Activated T-helper 17 cell treated with anti-CD3 and anti-CD28 coated beads, Interleukin-2, amount 50 U/mL, for 72 hours (primary cell): ENCODE measurements at places on chromosomes 13 and 19.
A peak's percentile ranks its signal among the peaks of the same experiment; 100 is the strongest.

DNA sequence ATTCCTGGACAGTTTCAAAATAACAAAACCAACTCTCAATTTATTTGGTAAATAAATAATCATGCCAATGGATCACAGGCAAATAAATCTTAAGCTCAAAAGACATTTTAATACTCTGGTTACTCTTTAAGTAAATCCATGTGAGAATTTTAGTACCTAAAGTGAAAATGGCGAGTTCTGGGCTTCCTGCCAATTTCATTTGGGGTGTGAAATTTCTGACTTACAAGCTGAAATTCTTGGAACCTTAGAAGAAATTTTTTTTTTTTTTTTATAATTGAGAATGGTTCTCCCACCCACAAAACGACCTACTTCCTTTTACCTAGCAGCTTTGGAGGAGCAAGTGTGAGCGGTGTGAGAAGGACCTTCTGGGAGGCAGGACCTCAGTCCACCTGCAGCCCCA is 354.5 kb upstream of the NBEA start:
- ATAC-seq: no peak

GRCh38 chr19:38386971-38387549 is 774 bp downstream of the GGN start:
- ATAC-seq: no peak

GRCh38 chr13:49497272-49497671 is 1.5 kb downstream of the PHF11 start:
- no peak for ATAC-seq

- ATAC-seq: no peak
Measured at GRCh38 chr19:49149652-49150105, 5.5 kb downstream of the HRC start.

- no peak for ATAC-seq
Measured at GRCh38 chr19:664913-665443, 2.0 kb upstream of the RNF126 start.

DNA sequence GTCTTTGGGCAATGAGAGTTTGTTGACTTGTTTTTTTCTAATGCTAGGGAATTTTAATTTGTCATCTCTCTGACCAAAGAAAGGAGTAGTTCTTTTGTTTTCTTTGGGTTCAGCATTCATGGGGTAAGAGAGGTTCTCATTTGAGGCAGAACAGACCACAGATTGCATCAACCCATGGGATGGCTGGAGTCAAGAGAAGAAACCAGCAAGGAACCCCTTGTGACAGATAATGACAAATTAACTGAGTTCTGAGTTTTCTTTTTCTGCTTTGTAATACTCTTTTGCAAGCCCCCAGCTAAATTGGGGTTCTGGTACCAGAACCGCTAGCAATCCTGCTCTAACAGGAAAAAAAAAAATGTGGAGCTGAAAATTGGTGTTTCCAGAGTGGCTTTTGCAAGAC is 864.1 kb downstream of the DIAPH3 start:
- no peak for ATAC-seq

- ATAC-seq: no peak
Measured at GRCh38 chr13:46235286-46235685, 23.6 kb downstream of the LRRC63 start.

- peak; percentile 57 for ATAC-seq
Measured at GRCh38 chr19:12090807-12091206, 26.3 kb downstream of the ZNF844 start.

GRCh38 chr13:108407495-108407894 is 138.0 kb downstream of the TNFSF13B start:
- ATAC-seq: peak; percentile 79

DNA sequence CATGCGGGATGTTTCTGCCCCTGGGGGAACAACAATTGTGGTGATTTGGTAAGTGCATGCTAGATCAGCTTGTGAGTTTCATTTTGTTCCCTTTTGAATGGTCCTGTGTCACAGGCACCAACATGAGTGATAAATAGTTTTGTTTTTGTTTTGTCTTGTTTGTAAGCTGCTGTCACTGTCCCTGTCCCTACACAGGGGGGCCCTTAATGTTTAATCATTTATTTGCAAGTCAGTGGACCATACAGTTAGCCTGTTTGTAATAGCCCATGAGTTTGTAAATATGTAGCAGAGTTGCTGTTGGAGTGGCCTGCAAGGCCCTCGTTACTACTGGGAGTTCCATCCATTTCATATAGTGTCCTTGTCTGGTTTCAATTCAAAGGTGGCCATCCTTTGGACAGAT is 979.6 kb upstream of the SPRY2 start:
- no peak for ATAC-seq

- peak; percentile 100 for ATAC-seq
Measured at GRCh38 chr13:45055198-45055901, 65.0 kb upstream of the GTF2F2 start.

DNA sequence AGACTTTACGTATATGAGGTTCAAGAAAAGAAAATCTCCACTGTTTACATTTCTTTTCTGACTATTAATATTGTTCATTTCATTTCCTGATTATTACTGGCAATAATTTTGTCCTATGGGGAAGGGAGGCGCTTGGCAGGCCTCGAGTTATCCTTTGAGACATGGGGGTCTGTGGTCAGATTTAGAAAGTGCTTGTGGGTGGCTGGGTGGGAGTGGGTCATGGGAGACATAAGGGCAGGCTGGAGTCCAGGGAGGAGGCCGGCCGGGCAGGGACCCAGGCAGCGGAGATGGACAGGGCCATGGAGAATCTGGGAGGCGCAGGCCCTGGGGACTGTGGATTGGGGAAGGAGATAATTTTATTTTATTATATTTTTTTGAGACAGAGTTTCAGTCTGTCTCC is 40.1 kb downstream of the LTBP4 start:
- ATAC-seq: no peak

GRCh38 chr19:6534451-6535093 is 3.7 kb downstream of the TNFSF9 start:
- ATAC-seq: no peak

DNA sequence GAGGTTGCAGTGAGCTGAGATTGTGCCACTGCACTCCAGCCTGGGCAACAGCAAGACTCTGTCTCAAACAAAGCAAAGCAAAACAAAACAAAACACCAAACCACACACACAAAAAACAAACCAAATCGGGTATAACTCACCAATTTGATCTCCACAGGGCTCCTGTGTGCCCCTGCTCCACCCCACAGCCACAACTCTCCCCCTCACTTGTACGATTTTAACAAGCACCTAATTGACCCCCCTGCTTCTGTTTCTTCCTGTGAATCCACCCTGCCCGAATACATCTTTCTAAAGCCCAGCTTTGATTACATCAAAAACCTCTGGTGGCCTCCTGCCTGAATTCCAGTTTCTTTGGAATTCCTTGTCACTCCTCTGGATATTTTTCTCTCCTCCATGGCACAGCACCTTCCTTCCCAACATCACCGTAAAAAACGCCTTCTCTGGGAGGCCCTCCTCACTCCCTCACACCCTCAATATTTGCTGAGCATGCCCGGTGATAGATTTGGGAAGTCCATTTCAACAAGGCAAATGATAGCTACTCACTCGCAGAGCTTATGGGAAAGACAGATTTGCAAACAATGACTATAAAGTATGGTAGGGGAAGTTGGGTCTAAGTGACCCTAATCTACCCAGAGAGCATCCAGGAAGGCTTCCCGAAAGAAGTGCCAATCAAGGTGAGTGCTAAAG is 11.6 kb upstream of the RANBP3 start:
- ATAC-seq: no peak

DNA sequence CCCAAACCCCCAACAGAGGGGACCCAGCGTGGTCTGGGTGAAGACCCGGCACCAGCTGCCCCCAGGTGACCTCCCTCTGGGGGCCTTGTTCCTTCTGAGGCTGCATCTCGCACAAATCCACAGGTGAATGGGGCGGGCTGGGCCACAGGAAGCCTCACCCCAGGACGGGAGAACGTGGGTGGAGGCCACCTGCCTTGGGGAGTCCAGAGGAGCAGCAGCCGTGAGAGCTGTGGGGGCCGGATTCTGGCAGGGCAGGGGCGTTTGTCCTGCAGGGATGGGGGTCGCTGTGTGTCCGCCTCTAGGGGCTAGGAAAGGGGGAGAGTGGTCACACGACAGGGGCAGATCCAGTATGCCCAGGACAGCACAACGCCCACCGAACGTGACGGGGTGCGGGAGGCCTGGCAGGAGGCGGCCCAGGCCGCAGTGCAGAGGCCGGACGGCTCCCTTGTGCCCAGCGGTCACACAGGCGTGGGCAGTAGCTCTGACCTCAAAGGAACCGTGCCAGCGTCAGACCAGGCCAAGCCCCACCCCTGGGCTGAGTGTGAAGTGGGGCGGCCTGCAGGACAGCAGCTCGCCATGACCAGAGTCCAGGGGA is 6.7 kb downstream of the POLR2E start:
- peak; percentile 22 for ATAC-seq

GRCh38 chr13:91817250-91817649 is 418.8 kb downstream of the GPC5 start:
- ATAC-seq: no peak

DNA sequence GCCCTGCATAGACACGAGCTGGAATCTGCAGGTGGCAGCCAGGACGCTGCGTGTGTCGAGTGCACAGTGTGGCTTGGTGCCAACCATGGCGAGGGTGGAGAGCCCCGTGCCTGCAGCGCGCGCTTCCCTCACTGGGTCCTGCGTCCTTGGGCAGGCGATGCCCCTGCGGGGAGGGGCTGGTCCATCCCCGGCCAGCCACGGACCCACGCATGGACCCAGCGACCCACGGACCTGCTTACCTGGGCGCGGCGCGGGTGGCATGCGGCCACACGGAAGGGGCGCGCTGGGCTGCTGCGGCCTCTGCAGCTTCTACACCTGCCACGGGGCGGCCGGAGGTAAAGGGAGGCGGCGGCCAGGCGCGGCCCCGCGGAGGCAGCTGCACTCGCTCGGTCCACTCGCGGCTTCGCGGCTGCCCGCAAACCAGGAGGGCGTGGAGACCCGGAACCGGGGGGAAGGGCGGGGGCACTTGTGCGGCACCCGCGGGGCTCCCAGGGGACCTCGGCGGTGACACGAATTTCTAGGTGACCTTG is 569 bp upstream of the MCF2L start:
- peak; percentile 50 for ATAC-seq

DNA sequence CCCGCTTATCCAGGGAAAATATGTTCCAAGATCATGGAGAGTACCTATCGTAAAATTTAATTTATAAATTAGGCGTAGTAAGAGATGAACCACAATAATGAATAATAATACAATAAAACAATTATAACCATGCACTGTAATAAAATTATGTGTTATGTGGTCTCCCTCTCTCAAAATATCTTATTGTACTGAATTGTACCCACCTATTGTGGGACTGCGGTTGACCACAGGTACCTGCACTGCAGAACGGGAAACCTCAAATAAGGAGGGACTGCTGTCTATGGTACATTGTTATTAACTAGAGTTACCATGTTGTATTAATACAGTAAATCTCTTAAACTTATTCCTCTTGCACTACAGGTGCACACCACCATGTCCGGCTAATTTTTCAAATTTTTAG is 5.3 kb upstream of the KLK12 start:
- ATAC-seq: no peak

GRCh38 chr13:45104261-45104660 is 16.0 kb upstream of the GTF2F2 start:
- no peak for ATAC-seq

DNA sequence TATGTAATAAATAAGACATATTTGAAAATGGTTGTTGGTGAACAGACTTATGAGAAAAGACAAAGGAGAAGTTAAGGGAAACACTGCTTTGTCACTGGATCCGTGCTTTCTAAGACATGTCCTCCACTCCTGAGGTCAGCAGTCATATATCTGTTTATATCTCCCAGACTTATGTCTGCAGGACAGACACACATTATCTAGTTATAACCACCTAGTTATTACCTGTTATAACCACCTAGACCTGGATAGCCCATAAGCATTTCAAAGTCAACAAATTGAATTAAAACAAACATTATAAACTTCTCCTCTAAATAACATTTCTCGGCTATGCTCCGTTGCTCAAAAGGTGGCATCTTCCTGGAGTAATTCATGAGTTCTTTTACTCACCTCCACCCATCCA is 96.4 kb downstream of the SPRY2 start:
- no peak for ATAC-seq

- no peak for ATAC-seq
Measured at GRCh38 chr19:15418231-15418578, 583 bp downstream of the AKAP8L start.

- ATAC-seq: no peak
Measured at GRCh38 chr13:70172946-70173597, 64.8 kb upstream of the KLHL1 start.

- no peak for ATAC-seq
Measured at GRCh38 chr19:48543121-48543710, 8.8 kb upstream of the SULT2B1 start.

DNA sequence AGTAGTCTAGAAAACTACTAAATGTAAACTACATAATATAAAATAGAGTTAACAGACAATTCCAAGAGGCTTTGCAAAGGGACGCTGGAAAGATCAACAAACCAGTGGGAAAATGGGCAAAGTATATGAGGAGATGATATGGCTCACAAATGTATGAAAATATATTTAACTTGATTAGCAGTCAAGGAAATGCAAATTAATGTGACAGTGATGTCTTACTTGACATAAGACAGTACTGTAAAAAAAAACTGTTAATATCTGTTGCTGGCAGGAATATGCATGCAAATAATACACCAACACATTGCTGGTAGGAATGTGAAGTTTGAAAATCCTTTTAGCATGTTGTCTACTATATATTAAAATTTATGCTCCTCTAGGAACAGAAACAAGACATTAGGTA is 136.1 kb downstream of the ATP8A2 start:
- ATAC-seq: no peak

DNA sequence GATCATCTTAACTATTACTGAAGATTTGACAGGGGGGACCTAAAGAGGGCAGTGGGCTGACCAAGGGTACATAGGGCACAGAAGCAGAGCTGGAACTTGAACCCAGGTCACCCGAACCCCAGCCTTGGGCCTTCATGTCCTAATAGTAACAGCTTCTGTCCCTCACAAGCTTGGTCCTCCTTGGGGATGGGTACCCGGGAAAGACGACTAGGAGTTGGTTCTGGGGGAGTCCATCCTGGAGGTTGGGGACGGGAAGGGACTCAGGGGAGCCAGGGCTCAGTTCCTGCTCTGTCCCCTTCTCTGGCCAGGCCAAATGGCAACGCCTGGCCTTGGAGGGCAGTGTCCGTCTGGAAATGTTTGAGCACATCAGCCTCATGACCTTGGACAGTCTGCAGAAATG is 39.6 kb upstream of the CYP4F8 start:
- no peak for ATAC-seq

- no peak for ATAC-seq
Measured at GRCh38 chr13:79519255-79519654, 38.3 kb downstream of the NDFIP2 start.

DNA sequence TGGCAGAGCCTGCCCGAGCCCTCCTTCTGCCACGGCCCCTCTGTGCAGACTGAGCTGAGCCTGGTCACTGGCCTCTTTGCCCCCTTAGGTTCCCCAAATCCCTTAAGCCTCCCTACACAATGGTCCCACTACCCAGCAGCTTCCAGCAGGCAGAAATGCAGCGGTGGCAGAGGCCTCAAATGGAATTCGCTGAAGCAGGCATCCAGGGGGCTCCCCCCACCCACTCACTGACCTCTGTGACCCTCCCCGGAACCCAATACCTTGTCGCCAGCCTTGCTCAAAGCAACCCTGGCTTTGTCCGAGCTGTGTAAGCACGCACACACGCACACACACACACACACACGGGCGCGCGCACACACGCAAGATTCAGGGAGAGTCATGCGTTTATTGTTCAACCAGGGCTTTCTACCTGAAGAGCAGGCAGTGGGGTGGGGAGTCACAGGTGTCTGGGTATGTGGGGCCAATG is at the start of gene LIM2:
Gene LIM2 (minus strand): TSS at position 51 of the 466 bp plus-strand sequence. CDS start 531 bp downstream, outside the sequence.
- ATAC-seq: no peak
